ENCODE measurements at places on chromosomes 11 and 22.
A peak's percentile ranks its signal among the peaks of the same experiment; 100 is the strongest.

DNA sequence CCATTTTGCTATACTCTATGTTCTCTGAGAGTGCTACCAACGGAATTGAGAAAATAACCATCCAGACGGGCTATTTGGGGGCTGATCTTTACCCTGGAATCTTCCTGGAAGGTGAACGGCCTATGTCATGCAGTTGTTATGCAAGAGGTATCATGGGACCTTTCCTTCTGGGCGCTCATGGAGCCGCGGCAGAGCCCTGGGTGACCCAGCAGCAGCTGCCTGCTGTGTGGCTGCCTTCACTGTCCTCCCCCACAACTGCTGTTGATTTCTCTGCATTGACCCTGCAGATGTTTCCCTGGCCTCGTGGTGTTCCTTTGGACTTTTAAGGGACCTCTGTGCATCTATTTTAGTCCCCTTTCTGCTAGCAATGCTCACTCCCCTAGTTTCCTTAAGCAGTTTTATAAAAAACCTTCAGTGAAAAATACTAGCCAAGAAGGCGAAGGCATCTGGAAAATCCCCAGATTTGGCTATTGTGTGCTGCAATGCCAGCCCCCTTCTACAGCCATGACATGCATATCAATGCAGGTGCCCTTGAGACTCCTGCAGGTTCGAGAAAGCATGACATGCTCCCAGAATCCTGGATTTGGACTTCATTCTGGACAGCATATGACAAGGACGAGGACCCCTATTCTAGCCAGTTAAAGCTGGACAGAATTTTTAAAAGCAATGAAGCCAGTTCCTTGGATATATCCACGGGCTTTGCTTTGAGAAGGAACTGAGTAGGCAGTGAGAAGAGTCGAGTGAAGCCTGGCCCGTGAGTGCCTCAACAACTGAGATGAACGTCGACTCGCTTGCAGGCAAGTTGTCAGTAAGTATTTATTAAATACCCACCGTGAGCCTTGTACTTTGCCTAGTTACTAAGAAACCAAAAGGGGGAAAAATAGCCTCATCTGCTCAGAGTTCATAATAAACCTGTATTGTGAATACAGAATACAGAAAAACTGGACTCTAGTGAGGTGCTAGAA lies at the start of gene SLC25A18:
Gene SLC25A18 (plus strand): TSS at position 593 of the 965 bp plus-strand sequence. CDS start 16,447 bp downstream, outside the sequence.
- peaks cover 11% of the 10 kb centered on the region for H3K4me1 ChIP-seq
- no peaks in the 10 kb centered on the region for H3K36me3 ChIP-seq
- H3K27me3 ChIP-seq = no peaks in the 10 kb centered on the region
- H3K27ac ChIP-seq = peak within 1 kb of the TSS; percentile 60
- DNase-seq = no peak

DNA sequence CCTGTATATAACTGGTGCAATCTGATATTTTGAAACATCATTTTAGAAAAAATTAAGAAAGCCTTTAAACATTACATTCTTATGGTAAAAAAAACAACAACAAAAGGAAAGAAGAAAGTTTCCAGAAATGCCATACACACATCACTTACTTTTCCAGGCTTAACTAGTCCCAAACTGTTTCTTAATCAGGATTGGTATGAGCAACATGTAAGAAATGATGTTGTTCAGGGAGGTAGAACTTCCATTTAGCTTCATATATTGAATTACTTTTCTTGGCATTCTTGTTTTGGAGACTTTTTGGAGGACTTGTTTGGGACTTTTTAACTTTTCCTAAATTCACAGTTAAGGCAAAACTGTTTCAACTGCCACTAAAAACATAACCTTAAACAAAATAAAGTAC lies 791.5 kb downstream of the METTL15 start:
- H3K27ac ChIP-seq = no peak overlapping the region
- no peaks in the 10 kb centered on the region for H3K36me3 ChIP-seq
- no peak for DNase-seq
- no peak overlapping the region for H3K4me3 ChIP-seq
- no peaks in the 10 kb centered on the region for H3K27me3 ChIP-seq

DNA sequence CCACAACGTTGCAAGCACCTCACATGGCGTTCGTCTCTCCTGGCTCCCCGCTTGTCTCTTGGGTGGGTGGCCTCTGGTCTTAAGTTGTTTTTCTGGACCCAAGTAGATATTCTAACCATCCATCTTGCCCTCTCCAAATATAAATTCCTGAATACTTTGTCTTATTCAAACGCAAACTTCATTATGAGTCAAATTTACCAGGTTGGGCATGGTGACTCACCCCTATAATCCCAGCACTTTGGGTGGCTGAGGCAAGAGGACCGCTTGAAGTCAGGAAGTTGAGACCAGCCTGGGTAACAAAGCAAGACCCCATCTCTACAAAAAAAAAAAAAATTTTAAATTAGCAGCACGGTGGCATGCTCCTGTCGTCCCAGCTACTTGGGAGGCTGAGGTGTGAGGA lies 5.1 kb upstream of the IGSF9B start:
- no peaks in the 10 kb centered on the region for H3K36me3 ChIP-seq
- no peak overlapping the region for H3K4me3 ChIP-seq
- no peaks in the 10 kb centered on the region for H3K27me3 ChIP-seq
- DNase-seq = no peak
- no peaks in the 10 kb centered on the region for H3K4me1 ChIP-seq
- H3K27ac ChIP-seq = no peak overlapping the region

DNA sequence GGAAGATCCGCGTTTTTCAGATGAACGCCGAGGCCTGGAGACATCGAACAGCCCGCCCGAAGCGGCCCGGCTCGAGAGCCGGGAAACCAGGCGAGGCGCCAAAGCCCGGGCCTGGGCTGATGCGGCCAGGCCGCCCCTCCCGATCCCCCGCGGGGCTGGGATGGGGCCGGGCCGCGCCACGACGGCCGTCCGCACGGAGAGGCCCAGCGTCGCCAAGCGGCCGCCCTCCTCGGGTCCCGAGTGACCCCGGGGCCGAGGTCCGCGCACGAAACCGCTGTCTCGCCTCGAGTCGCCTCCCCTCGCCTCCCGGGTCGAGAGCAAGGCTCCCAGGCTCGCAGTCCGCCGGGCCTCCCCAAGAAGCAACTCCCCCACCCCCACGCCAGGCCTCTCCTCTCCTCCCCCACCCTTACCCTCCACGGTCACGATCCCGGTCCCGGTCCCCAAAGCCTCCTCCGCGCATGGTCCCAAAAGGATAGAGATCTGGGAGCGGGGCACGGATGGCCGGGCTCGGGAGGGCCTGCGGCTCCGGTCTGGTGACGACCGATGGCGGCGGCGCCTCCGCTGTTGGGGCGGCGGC lies 482 bp downstream of the DDX17 start:
- peaks cover 3% of the 10 kb centered on the region for H3K4me1 ChIP-seq

All from ovary (tissue), 10 donors.